ENCODE measurements at places on chromosomes 7 and 10.

GRCh38 chr7:57363321-57363720 is 86.7 kb upstream of the ZNF716 start:
- DNase-seq, result no peak

DNA sequence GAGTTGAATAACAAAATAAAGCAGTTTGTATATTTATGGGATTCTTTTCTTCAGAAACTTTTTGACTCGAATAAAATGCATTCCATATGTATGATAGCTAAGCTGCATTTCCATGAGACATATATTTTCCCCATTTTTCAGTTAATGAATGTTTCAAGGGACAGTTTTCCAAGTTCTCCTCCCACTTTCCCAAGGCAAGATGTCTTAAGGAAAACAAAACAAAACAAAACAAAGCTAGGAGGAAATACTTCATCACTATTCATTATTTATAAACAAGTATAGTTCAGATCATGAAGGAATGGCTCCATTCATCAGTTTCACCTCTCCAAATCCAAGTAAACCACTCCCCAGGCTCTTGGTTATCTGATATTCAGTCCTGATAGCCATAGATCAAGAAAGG is 261.0 kb downstream of the WDR11 start:
- DNase-seq, result no peak

DNA sequence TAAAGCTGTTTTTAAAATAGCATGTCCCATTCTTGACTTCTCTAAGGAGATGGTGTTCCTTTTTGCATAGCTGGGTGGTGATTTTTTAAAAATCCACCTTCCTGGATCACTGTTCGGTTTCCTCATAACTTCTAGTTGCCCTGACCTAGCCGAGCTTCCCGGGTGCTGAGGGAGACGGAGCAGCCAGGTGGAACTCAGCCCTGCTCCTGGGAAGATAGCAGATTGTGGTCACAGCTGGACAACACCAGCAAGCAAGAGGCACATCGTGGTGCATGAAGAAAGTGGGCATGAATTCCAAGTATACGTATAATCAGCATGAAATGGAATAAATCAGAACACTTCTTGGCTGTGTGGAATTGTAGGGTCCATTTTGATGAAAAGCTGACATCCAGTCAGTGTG is 73.5 kb upstream of the RSU1 start:
- no peak for DNase-seq

DNA sequence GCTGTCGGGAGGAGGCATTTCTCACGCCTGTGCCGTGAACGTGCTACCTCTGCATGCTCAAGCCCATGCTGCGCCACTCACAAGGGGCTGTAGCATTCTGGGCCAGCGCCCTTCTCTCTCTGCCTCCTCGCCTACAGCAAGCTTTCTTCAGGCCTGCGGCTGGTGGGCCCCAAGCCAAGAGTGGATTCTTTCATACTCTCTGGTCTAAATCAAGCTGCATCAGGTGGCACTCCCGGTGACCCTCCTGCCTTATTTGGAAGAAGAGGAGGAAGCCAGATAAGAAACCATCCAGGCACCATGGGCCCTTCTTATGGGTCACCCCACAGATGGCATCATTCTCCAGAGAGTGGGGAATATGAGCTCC is 86.7 kb upstream of the DUSP5 start:
- peak; percentile 69 for DNase-seq

- DNase-seq, result no peak
Observed at GRCh38 chr10:49620286-49620810, 6.5 kb downstream of the CHAT start.

GRCh38 chr7:152709287-152710152 is 33.6 kb upstream of the XRCC2 start:
- no peak for DNase-seq

GRCh38 chr7:91683823-91684222 is 196.7 kb downstream of the MTERF1 start:
- no peak for DNase-seq
